Lower lobe of right lung (tissue), 2 donors: ENCODE measurements at places on chromosomes 16 and 17. TPM values are rescaled to one million over a fixed set of nuclear protein-coding genes. Genes with fewer than 3 reads are reported as not detected.
A peak's percentile ranks its signal among the peaks of the same experiment; 100 is the strongest.

GRCh38 chr16:14310519-14310991, 239.4 kb downstream of the MRTFB start:
- no peak overlapping the region for H3K4me3 ChIP-seq
- H3K27ac ChIP-seq = no peak overlapping the region
- H3K36me3 ChIP-seq = no peaks in the 10 kb centered on the region
- no peaks in the 10 kb centered on the region for H3K27me3 ChIP-seq

GRCh38 chr16:25966172-25967097, 274.7 kb downstream of the HS3ST4 start:
- H3K4me1 ChIP-seq = no peaks in the 10 kb centered on the region
- H3K36me3 ChIP-seq = no peaks in the 10 kb centered on the region
- no peaks in the 10 kb centered on the region for H3K27me3 ChIP-seq
- no peak overlapping the region for H3K4me3 ChIP-seq

DNA sequence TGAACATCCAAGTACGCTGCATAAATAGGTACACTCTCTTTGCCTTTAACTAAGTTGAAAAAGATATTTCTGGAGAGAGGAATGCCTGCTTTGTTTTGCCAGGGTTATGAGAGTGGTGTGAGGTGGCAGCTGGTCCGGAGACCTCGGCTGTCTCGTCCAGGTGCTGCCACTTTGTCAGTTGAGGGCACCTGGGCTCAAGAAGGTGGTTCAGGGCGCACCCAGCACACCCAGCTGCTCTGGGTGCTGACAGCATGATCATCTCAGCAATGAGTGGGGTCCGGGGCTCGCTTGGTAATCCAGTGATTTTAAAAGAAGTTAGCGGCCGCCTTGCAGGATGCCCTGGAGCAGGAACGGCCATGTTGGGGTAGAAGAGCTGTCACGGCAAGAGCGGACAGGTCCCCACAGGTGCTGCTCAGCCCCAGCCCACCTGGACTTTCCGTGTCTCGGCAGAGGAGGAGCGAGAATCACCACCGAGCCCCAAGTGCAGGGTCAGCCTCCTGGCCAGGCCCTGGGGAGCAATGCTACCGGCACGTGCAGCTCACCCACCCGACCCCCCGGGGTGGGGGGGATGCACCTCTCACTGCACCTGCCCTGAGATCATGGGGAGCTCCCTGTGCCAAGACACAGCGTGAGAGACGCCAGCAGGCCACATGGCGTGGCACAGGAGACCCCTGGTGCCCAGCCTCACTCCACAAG, 67.4 kb upstream of the CHMP6 start:
- no peaks in the 10 kb centered on the region for H3K27me3 ChIP-seq
- no peak overlapping the region for H3K4me3 ChIP-seq
- no peak overlapping the region for H3K27ac ChIP-seq
- DNase-seq = no peak

GRCh38 chr16:85568519-85568918, 44.6 kb upstream of the GSE1 start:
- H3K27ac ChIP-seq = peak overlapping the region; percentile 49
- H3K27me3 ChIP-seq = no peaks in the 10 kb centered on the region
- H3K4me1 ChIP-seq = peaks cover 91% of the 10 kb centered on the region
- H3K4me3 ChIP-seq = no peak overlapping the region
- DNase-seq = peak; percentile 81
- H3K36me3 ChIP-seq = no peaks in the 10 kb centered on the region

- H3K27me3 ChIP-seq = no peaks in the 10 kb centered on the region
- no peaks in the 10 kb centered on the region for H3K36me3 ChIP-seq
- no peak overlapping the region for H3K27ac ChIP-seq
These were observed 615.7 kb upstream of the SALL1 start for GRCh38 chr16:51766739-51767138.

KRTAP3-1 gene
- not detected for total RNA-seq

GRAP gene
- 8.5 TPM for total RNA-seq
